ENCODE measurements at places on chromosomes 5 and 9. TPM values are rescaled to one million over a fixed set of nuclear protein-coding genes. Genes with fewer than 3 reads are reported as not detected.

Gene NR5A1
- total RNA-seq, result not detected

Gene PCDHGA10
- total RNA-seq, result 4.3 TPM

Gene KLF4
- total RNA-seq, result 16.8 TPM

Gene PCDHGA9
- 3.1 TPM for total RNA-seq

Gene ZNF879
- total RNA-seq, result 3.8 TPM

Gene BHMT
- total RNA-seq, result not detected

Gene PCDHA8
- total RNA-seq, result 0.09 TPM

Gene GLDC
- total RNA-seq, result 1.4 TPM

Gene DND1
- total RNA-seq, result 0.14 TPM

Gene C9orf85
- 13.6 TPM for total RNA-seq

Gene FOXD1
- 0.28 TPM for total RNA-seq

Gene NPR2
- total RNA-seq, result 22.6 TPM

Gene FAM221B
- total RNA-seq, result not detected

Gene GABRA6
- not detected for total RNA-seq

Gene GFRA3
- not detected for total RNA-seq

Gene GABBR2
- 12.9 TPM for total RNA-seq

Gene ANXA2R
- total RNA-seq, result 2.4 TPM

Gene VCAN
- total RNA-seq, result 452 TPM

Gene ALDH7A1
- total RNA-seq, result 49.3 TPM

Gene ZDHHC12
- total RNA-seq, result 25.1 TPM

Gene MYO10
- total RNA-seq, result 105 TPM

Gene FOXD4
- 0.28 TPM for total RNA-seq

Gene ARID3C
- total RNA-seq, result 0.14 TPM

Gene CDC20B
- not detected for total RNA-seq

Gene RAD50
- total RNA-seq, result 26.5 TPM

Data from smooth muscle cell of bladder (primary cell).